ENCODE measurements at places on chromosomes 12 and 14. TPM values are rescaled to one million over a fixed set of nuclear protein-coding genes. Genes with fewer than 3 reads are reported as not detected.

Gene SYT1
- 4.9 TPM for total RNA-seq

Gene SLC5A8
- not detected for total RNA-seq

- peak; percentile 46 for DNase-seq
Observed at GRCh38 chr14:22598896-22599244, 770 bp downstream of the ABHD4 start.

- DNase-seq, result no peak
Observed at GRCh38 chr14:71539650-71540285, 392.5 kb upstream of the RGS6 start.

GRCh38 chr12:8546591-8546990 lies 5.9 kb upstream of the CLEC4E start:
- no peak for DNase-seq

DNA sequence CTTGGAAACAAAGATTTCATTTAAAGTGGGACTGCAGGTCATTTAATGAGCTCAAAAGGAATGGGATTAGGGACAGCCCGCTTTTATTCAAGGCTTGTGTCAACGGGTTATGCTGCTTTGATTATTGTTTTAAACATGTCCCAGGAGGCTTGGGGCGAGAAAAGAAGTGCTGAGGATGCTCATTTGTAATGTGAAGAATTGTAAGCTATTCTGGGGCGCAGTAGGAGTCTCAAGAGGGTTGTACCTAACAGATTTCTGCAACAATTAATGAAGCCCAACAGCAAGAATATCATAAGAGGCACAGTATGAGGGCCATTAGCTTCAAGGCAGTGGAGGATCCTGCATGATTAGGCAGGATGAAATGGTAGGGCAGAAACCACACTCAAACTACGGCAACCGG lies 122.5 kb downstream of the KTN1 start:
- DNase-seq, result no peak
